Fibroblast of skin of left biceps (primary cell): ENCODE measurements at places on chromosomes 1 and 21.
A peak's percentile ranks its signal among the peaks of the same experiment; 100 is the strongest.

DNA sequence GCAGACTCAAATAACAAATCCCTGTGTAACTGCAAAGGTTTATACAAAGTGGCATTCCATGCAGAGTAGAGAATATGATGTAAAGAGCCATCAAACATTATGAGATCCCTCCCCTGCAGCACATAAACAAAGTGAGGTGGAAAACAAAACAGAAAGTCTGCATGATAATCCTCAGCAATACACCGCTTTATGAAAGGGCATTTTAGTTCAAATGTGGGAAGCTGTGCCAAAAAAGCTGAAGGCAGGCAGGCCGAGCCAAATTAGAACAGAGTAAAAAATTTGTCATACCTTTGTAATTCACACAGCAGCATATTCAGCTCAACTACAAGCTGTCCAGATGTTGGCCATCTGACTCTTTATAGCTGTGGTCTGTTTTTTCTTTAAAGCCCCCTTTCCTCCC, 113.5 kb downstream of the LHX9 start:
- peak; percentile 42 for DNase-seq

DNA sequence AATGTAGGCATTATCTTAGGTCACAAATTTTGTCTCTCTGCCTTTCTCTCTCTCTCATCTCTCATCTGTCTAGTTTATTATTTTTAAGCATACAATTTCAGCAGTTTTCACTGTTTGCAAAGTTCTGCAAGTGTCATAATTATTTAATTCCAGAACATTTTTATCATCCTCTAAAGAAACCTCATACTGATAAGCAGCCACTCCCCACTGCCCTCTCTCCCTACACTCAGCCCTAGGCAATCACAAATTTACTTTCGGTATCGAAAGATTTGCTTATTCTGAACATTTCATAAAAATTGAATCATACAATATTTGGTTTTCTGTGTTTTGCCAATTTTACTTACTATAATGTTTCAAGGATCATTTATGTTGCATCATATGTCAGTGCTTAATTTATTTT, 16.6 kb downstream of the OR6Y1 start:
- DNase-seq, result no peak

- DNase-seq, result no peak
Measured at GRCh38 chr1:54403808-54404261, 2.4 kb downstream of the SSBP3 start.

DNA sequence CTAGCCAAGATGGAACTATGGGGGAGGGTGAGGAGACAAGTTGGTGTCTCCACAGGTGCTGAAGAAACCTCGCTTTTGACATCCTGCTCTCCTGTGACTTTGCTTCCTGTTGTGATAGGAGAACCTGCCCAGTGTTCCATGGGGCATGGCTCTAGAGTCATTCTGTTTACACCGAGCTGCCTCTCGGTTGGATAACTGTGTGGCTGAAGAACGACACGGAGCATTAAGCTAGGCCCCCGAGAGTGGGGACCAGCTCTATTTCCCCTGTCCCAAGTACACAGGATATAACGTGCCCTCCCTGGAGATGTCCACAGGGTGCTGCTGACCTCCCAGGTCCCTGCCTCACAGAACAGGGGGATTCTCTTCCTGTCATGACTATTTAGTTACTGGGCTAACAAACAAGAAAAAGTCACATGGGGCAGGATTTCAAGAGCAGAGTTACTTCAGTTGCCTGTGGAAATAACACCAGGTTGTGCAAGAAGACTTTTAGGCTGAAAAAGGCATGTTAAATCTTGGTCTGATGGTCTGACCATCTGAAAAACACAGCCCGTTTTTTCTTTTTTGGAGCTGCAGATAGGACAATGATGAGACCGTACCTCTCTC, 29.4 kb upstream of the PPP2R5A start:
- DNase-seq, result no peak

DNA sequence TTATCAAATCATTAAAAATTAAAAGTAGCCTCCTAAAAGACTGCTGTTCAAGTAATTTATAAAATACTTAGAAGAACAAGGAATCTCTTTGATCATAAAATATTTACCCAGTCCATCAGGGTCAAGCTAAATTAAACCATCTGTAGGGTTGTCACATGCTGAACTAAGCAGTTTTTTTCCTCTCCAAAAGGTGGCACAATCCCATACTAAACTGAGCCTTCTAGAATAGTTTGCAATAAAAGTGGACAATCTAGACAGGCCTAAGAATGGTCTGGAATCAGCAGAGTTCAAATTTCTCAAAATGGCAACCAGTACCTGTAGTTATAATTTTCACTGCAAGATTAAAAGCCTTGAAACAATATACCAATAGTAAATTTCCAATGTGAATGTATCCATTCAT, 194.8 kb downstream of the EIF4G3 start:
- DNase-seq, result no peak

DNA sequence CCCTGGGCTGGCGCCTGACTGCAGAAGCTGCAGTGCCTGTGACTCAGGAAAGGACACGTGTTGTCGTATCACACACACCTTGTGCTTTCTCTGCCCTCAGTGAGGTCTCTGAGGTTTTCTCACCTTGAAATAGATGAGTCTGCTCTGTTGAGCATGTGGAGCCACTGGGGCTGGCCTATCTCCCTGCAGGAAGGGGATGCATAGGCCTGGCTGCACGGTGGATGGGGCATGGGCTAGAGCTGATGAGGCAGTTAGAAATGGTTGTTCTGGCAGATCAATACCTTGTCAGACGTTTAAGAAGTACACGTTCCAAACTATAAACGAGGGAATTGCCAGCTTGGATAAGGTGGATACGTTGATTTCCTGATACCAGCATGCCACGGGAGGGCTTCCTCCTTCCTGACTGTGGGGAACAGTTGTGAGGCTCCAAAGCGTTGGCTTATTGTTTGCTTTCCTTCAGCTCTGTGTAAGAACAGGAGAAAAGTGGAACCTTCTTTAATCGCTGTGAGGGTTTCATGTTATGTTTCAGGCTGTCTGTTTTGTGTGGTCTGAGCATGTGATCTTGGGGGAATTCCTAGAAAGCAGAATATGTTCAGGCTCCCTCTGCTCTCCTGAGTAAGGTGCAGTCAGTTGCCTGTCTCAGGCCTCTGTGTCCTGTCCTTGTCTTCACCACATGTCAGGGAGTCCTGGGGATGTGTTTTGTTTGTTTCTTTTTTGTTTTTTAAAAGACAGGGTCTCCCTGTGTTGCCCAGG, 44.8 kb downstream of the PCNT start:
- no peak for DNase-seq
